Esophagus muscularis mucosa (tissue), 4 donors: ENCODE measurements at places on chromosomes 12 and 14. TPM values are rescaled to one million over a fixed set of nuclear protein-coding genes. Genes with fewer than 3 reads are reported as not detected.

Gene SLC2A14
- total RNA-seq, result 0.39 TPM

- no peak for DNase-seq
- H3K4me3 ChIP-seq, result peak overlapping the region; percentile 75
- no peaks in the 10 kb centered on the region for H3K27me3 ChIP-seq
- H3K36me3 ChIP-seq, result peaks cover 8% of the 10 kb centered on the region
- H3K27ac ChIP-seq, result peak overlapping the region; percentile 93
- H3K4me1 ChIP-seq, result peaks cover 96% of the 10 kb centered on the region
Measured at GRCh38 chr14:105485739-105486162, 935 bp upstream of the CRIP1 start.

DNA sequence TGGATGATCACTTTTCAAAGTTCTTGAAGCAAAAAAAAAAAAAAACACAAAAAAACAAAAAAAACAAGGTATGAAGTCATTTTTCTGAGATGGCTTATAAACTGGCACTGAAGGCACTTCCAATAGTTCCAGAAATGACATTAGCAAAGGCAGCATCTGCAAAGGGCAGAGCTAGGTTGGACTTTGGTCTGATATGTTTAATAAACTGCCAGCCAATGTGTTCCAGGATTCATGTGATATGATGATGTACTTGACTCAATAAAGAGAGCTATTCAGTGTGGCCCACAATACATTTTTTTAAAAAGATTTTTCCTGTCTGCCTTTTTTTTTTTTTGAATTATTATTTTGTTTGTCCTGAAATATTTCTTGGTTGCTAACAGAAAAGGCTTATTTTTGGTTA is 79.6 kb downstream of the VRK1 start:
- no peaks in the 10 kb centered on the region for H3K4me1 ChIP-seq
- H3K27ac ChIP-seq, result no peak overlapping the region
- no peak for DNase-seq
- no peak overlapping the region for H3K4me3 ChIP-seq
- H3K36me3 ChIP-seq, result peaks cover 9% of the 10 kb centered on the region

Gene NKX2-8
- total RNA-seq, result not detected

- no peak overlapping the region for H3K4me3 ChIP-seq
- DNase-seq, result no peak
- H3K27ac ChIP-seq, result no peak overlapping the region
- no peaks in the 10 kb centered on the region for H3K27me3 ChIP-seq
- peaks cover 18% of the 10 kb centered on the region for H3K4me1 ChIP-seq
Measured at GRCh38 chr12:946212-946611, 3.3 kb downstream of the RAD52 start.

DNA sequence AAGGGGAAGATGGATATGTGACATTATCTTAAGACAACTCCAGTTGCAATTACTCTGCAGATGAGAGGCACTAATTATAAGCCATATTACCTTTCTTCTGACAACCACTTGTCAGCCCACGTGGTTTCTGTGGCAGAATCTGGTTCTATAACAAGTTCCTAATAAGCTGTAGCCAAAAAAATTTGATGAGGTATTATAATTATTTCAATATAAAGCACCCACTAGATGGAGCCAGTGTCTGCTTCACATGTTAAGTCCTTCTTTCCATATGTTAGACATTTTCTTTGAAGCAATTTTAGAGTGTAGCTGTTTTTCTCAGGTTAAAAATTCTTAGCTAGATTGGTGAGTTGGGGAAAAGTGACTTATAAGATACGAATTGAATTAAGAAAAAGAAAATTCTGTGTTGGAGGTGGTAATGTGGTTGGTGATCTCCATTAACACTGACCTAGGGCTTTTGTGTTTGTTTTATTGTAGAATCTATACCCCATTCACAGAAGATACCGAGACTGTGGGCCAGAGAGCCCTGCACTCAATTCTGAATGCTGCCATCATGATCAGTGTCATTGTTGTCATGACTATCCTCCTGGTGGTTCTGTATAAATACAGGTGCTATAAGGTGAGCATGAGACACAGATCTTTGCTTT is 36.9 kb downstream of the PSEN1 start:
- H3K4me3 ChIP-seq, result no peak overlapping the region
- H3K36me3 ChIP-seq, result peaks cover 45% of the 10 kb centered on the region
- no peaks in the 10 kb centered on the region for H3K27me3 ChIP-seq
- DNase-seq, result no peak
- no peak overlapping the region for H3K27ac ChIP-seq
- H3K4me1 ChIP-seq, result no peaks in the 10 kb centered on the region

Gene TMPRSS12
- total RNA-seq, result not detected

Gene MVK
- 18.7 TPM for total RNA-seq

GRCh38 chr12:66302827-66303169 is 505 bp downstream of the HELB start:
- H3K36me3 ChIP-seq, result no peaks in the 10 kb centered on the region
- H3K27ac ChIP-seq, result peak overlapping the region; percentile 86

Gene KLRC3
- not detected for total RNA-seq

DNA sequence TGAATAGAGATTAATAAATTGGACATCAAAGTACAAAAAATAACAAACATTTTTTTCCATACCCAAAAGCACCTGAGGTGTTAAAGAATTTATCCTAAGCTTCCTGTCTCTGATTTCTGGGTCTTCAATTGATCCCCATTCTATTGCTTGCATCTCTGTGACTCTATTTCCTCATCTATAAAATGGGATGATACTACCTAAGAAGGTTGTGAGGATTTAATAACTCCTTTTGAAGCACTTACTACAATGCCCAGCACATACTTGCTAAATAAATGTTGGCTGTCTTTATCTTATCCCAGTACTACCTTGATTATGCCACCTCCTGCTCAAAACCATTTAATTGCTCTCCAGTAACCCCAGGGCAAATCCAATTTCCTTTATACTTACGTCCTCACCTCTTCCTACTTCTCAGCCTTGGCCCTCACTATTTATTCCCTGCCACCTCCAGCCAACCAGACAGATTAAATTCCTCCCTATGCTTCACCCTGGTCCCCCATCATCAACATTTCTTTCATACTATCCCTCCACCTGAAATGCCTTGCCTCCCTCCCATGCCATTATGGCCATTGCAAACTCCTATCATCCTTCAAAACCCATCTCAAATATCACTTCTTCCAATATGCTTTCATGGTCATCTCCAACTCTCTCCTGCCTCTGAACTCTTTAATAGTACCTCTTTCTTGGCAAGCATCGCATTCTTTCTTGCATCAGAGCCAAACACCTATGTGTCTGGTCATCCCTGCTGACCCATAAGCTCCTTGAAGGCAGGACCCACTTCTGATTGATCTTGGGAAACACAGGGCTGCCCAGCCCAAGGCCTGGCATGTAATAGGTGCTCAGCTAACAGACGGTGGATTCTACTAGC is 7.9 kb upstream of the ASIC1 start:
- no peaks in the 10 kb centered on the region for H3K27me3 ChIP-seq
- H3K4me3 ChIP-seq, result no peak overlapping the region
- no peak overlapping the region for H3K27ac ChIP-seq
- no peaks in the 10 kb centered on the region for H3K36me3 ChIP-seq
- H3K4me1 ChIP-seq, result peaks cover 4% of the 10 kb centered on the region

DNA sequence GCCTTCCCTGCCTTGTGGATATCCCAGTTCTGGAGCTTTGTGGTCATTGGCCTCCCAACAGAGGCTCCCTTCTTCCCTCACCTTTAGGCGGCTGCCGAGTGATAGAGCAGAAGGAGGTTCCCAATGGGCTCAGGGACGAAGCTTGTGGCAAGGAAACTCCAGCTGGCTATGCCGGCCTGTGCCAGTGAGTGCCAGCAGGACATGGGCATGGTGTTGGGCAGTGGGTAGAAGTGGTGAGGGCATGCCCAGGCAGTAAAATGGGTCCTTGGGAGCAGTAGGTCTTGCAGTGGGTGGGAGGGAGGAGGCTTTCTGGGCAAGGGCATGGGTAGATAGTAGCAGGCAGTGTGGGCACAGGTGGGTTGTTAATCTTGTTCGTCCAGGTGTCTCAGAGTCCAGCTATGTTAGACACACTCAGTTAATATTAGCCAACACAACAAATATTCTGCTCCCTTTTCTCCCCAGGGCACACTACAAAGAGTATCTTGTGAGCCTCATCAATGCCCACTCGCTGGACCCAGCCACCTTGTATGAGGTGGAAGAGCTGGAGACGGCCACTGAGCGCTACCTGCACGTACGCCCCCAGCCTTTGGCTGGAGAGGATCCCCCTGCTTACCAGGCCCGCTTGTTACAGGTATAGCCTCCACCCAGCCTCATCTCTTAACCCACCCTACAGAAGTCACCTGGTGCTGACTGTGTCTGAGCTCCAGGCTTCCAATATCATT is 1.1 kb upstream of the IRF9 start:
- H3K4me3 ChIP-seq, result no peak overlapping the region
- no peaks in the 10 kb centered on the region for H3K27me3 ChIP-seq
- DNase-seq, result no peak
- H3K4me1 ChIP-seq, result peaks cover 27% of the 10 kb centered on the region

DNA sequence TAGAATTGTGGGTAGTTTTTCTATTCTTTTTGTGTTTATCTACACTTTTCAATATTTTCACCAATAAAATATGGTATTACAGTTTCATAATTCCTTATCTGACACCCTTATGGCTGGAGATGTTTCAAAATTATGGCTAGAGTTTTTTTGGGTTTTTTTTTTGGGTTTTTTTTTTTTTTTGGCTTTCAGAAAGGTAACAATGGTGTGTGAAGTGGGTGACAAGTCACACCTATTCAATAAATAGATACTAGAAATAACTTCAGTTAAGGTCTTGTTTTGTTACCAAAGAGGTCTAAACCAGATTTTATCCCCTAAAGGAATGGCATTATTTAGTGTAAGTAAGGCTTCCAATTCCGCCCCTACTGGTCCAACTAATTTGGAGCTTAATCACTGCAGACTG is 19.5 kb downstream of the SPPL3 start:
- no peak for DNase-seq
- H3K27ac ChIP-seq, result no peak overlapping the region
- H3K4me1 ChIP-seq, result peaks cover 36% of the 10 kb centered on the region
- no peak overlapping the region for H3K4me3 ChIP-seq
- H3K27me3 ChIP-seq, result no peaks in the 10 kb centered on the region
- no peaks in the 10 kb centered on the region for H3K36me3 ChIP-seq

- no peaks in the 10 kb centered on the region for H3K36me3 ChIP-seq
- H3K4me1 ChIP-seq, result peaks cover 9% of the 10 kb centered on the region
- no peak overlapping the region for H3K4me3 ChIP-seq
- no peak overlapping the region for H3K27ac ChIP-seq
- no peak for DNase-seq
- no peaks in the 10 kb centered on the region for H3K27me3 ChIP-seq
Measured at GRCh38 chr12:69880571-69880970, 55.5 kb downstream of the MYRFL start.

DNA sequence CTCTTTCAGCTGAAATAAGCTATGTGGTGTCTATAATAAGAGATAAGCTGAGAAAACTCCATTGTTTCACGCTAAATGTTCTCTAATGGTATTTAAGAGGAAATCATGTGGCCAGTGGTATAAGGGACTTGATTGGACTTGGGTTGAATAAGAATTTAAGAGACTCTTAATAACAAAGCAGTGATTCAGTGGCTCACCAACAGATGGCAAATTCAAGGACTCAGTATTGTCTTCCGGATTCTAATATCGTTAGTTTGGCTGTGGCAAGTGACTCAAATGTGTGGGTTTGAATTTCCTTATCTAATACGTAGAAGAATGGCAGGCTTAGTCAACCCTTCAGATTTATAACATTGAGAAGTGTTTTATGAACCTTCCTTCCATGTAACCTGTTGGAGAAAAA is 49.1 kb upstream of the KCNH3 start:
- H3K4me1 ChIP-seq, result no peaks in the 10 kb centered on the region
- H3K27ac ChIP-seq, result no peak overlapping the region
- no peak overlapping the region for H3K4me3 ChIP-seq
